Effector CD4-positive, alpha-beta T cell (primary cell): ENCODE measurements at places on chromosomes 1 and 21.

- no peak for DNase-seq
Observed at GRCh38 chr1:113692342-113692741, 66.9 kb downstream of the PHTF1 start.

GRCh38 chr21:35426469-35426868, 377.4 kb upstream of the RUNX1 start:
- no peak for DNase-seq

- DNase-seq: no peak
Observed at GRCh38 chr1:8988618-8988967, 37.6 kb downstream of the SLC2A7 start.

DNA sequence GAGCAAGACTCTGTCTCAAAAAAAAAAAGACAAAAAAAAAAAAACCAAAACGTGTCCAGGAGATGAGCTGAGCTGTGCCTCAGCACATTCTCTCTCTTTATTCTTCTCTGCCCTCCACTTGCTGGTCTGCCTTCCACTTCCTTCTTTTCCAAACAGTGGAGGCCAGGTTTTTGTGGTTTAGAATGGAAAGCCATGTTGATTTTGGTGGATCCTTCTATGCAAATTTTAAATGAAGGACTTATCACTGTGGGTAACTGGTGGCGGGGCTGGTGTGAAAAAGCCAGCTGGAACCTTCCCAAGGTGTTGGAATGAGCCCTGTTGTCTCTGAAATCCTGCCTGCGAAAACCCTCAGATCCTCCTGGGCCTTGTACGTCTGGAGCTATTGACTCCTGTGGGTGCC, 61.9 kb downstream of the PTPRU start:
- no peak for DNase-seq

DNA sequence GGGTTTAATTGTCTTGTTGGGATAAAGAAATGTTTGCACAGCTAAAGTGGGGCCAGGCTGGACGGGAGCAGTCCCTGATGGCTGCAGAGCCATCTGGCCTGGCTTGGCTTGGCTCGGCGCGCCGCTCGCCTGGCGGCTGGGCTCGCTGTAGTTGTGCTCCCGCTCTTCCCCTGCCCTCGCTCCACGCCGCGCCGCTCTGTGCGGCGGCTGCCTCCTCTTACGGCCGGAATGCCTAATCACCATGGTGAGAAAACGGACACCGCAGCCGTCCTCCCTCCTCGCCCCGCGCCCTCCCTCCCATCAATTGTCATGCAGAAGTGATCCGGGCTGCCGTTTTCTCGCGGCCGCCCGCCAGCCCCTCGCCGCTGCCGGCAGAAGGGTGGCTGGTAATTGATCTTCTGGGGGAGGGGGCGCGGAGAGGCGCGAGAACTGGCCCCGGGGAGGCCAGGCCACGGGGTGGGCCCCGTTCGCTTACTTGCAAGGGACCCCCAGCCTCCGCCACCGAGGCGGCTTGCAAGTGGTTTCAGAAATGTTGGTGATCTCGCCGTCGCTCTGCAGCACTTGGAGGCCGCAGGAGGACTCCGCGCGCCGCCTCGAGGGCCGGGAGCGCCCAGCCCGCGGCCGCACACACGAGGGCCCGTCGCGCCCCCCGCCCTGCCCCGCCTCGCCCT, 12.4 kb downstream of the RNF220 start:
- no peak for DNase-seq

GRCh38 chr1:11494771-11495170, 15.8 kb downstream of the DISP3 start:
- DNase-seq: no peak

DNA sequence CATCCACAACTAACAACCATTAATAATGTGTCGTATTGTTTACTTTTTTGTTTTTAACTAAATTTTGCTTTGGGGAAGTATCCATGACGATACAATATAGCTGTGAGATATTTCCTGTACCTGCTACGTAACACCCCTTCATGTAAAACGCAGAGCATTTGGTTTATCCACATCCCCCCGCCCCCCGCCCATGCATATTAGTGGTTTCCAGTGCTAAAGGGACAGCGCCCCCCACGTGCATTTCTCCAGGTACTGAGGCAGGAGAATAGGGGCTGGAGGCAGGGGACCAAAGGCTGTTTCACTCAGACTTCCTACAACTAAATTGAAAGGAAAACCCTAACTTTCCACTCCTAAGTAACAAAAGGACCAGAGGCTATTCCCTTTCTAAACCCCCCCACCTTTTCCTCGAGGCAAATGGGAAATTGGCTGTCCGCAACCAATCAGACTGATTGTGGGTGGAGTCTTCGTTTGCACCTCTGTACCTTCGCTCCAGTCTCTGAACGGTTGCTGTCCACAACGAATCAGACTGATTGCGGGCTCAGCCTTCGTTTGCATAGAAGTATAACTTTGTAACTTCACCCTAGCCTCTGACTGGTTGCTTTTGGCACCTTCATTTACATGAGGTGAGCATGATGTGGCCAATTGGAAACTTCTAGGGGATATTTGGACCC, 12.2 kb upstream of the RIPK4 start:
- no peak for DNase-seq

GRCh38 chr1:234631721-234632125, 21.7 kb upstream of the IRF2BP2 start:
- DNase-seq: no peak

DNA sequence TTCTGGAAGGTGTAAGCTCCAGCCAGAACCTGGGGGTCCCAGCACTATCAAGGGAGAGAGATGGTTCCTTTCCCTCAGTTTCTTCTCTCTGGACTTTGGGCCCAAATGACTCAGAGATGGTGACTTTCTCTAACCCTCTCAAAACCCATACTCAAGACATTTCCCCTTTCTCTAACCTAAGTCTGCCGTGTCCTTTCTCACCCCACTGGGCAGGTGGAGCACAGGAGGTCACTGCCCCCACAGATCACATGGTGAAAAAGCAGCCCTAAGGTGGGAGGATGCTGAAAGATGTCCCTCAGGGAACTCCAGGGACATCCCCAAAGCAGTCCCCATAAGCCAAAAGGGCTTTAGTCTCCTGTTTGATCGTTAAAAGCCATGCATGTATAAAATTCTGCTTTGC, 173.7 kb downstream of the HIVEP3 start:
- DNase-seq: no peak

GRCh38 chr1:45001011-45001481, 10.1 kb downstream of the HECTD3 start:
- no peak for DNase-seq

DNA sequence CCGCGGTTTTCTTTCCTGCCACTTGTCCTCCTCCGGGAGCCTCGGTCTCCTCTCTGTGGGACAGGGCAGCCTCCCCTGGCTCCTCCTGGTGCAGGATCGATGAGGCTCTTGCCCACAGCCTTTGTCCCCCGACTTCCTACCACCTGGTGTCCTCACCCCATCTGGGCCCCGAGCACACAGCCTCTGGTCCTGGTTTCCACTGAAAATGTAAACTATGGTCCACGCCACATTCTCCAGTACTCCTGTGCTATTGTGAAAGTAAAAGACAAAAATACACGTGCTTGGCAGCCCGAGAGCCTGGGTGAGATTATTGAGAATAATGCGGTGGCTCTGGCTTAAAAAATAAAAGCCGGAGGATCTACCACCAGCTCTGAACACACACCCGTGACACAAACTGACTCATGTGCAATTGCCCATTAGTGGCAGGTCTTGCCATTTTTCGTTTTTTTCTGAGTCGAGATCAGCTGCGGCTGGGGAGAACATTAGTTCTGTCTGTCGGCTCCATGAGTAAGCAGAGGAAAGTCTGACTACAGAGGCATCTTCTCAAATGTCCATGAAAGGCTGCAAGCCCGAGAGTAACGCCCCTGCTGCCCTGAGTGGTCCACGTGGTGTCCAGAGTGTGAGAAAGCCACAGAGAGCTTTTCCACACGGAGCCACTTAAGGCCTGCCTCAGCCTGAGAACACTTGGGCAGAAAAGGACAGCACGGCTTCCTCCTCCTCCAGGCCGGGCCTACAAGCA, 5.7 kb upstream of the COL6A2 start:
- DNase-seq: no peak

DNA sequence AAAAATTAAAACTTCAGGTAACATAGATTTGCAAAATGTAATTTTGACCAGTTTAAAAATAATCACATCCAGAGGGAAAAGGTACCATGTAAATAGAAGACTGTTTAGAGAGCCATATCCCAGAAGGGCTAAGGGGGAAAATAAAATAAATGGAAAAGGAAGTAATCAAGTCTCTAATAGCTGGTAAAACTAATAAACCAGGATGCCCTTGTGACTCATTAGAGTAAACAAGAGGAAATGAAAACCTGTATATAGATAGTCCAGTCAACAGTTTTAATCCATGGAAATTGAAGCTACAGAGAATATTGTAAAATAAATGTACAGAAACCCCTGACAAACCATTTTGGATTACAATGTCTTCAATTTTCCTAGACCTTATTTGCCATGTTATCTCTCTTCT, 698.0 kb upstream of the RGS18 start:
- no peak for DNase-seq

GRCh38 chr1:11923069-11923826, 3.0 kb downstream of the KIAA2013 start:
- no peak for DNase-seq

- no peak for DNase-seq
Observed at GRCh38 chr1:203426870-203427269, 48.7 kb upstream of the PRELP start.

DNA sequence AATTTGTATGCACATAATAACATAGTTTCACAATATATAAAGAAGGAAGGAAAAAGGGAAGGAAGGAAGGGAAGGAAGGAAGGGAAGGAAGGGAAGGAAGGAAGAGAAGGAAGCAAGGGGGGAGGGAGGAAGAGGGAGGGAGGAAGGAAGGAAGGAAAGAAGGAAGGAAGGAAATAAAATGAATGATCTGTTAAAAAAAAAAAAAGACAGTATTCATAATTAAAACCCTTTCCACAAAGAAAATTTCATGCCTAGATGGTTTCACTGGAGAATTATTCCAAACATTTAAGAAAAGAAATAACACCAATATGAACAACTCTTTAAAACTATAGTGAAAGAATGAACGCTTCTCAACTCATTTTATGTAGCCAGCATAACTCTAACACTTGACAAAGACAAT, 44.8 kb downstream of the CDKN2C start:
- DNase-seq: no peak

- DNase-seq: no peak
Observed at GRCh38 chr1:246295340-246295739, 211.7 kb downstream of the SMYD3 start.

DNA sequence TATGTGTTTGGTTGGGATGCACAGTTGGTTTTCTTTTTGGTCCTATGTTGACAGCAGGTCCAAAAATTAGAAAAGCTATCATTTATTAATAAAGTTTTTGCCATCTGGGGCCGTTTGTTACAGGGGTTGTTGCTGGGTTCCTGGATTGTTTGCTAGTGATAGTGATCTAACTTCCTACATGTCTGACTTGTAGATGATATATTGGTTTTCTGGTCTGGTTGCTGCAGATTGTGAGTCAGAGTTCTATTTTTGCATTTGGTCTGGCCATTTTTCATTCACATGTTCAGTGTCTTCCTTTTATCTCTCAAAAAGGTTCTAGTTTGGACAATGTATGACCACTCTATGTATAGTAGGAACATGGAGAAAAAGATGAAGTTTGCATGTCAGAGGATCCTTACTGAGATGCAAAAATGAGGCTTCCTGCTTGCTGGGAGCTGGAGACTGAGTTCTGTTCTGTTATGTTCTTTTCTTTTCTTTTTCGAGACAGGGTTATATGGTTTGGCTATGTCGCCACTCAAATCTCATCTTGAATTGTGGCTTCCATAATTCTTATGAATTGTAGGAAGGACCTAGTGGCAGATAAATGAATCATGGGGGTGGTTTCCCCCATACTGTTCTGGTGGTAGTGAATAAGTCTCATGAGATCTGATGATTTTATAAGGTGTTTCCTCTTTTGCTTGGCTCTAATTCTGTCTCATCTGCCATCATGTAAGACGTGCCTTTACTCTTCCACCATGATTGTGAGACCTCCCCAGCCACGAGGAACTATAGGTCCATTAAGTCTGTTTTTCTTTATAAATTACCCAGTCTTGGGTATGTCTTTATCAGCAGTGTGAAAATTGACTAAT, 4.2 kb upstream of the NVL start:
- no peak for DNase-seq

DNA sequence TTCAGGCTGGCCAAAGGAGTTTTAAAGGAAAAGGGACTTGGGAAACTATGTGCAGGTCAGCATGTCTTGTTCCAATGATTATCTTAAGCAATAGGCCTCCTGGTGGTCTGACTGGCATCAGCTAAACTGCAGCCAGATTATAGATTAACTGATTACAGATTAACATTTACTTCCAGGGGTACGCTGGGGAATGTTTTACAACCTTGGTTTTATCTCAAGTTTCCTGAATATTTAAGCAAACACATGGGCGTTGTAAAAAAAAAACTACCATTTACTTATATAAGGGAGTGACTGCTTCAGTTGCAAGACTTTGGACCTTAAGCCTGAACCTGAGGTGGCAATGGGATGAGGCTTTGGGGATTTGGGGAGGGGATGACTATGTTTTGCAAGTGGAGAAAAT, 600.6 kb upstream of the B3GALT2 start:
- DNase-seq: no peak

DNA sequence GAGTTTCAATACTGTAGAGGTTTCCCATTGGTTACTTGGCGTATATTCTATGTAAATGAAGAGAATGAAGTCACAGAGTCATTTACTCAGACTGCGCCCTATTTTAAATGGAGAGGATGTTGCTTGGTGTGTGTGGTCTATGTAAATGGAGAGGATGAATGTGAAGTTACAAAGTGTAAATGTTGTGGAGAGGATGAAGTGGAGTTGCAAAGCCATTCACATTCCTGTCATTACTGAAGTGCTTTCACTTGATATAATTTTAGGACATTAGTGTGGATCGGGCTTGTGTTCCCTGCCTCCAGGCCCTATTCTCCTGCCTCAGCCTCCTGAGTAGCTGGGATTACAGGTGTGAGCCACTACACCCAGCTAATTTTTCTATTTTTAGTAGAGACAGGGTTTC, 99.4 kb upstream of the CACYBP start:
- no peak for DNase-seq

DNA sequence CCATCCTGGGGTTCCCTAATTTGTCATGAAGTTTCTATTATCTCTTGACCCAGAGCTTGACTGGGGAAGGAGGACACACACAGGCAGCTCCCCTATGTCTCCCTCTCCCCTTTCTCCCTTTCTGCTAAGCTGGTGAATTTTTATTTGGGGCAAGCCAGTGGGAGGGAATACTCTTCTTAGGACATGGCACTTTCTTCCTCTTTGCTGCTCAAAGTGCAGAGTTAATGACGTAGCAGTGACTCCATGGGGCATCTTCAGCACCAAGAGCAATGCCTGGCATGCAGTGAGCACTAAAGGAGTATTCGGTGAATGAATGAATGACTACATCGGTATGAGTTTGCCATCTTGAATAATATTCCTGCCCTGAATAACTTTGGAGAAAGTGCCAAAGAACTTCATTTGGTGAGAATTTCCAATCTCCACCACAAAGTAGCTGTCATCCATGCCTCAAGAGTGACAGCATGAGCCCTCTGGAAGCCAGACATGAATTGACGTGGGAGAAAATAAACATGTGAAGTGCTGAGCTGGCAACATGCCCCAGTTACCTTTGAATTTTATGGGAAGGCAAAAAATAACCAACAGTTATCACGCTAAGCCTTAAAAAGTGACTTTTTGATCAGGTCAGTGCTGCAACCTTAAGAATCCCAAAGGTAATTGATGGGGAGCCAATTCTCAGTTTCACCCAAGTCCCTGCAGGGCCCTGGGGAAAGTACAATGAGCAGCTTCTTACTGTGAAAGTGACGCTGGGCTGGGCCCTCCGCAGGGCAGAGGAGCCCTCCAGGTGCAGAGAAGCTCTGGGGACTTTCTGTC, 22.1 kb upstream of the ATF3 start:
- no peak for DNase-seq

GRCh38 chr21:35390013-35390776, 341.1 kb upstream of the RUNX1 start:
- no peak for DNase-seq

GRCh38 chr1:93681989-93682412, 364 bp upstream of the BCAR3 start:
- DNase-seq: no peak
